ENCODE measurements at places on chromosomes 2 and 18.

- no peak for DNase-seq
These were observed 7.8 kb upstream of the ARMC9 start for GRCh38 chr2:231190531-231191197.

GRCh38 chr2:234840336-234840735 lies 111.5 kb upstream of the SH3BP4 start:
- DNase-seq = no peak

GRCh38 chr18:55584201-55584600 lies 3.8 kb downstream of the TCF4 start:
- no peak for DNase-seq

DNA sequence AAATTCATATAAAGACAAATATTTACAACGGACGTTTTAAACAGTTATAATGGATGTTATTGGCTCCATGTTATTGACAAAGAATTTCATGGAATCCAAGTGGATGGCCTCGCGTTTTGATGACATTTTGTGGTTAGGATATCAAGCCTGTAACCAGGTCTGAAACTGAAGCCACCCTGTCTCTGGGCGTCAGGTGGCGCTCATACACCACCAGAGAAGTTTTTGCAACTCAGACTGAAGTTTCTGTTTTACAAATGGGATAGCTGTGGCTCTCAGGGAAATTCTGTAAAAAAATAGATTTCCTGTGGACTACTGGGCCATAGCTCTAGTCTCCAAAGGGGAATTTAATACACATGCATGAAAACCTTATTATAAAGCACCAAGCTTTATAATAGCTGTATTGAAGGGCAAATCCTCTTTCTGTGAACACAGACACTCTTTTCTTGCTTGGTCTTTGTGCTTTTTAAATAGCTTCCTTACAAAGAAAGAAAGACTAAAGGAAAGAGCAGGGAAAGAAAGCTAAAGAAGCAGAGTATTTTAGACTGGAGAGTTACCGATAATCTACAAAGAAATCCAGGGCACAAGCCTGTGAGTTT lies 86.7 kb downstream of the C18orf54 start:
- no peak for DNase-seq

- no peak for DNase-seq
These were observed 47.7 kb upstream of the NFATC1 start for GRCh38 chr18:79348066-79348465.

DNA sequence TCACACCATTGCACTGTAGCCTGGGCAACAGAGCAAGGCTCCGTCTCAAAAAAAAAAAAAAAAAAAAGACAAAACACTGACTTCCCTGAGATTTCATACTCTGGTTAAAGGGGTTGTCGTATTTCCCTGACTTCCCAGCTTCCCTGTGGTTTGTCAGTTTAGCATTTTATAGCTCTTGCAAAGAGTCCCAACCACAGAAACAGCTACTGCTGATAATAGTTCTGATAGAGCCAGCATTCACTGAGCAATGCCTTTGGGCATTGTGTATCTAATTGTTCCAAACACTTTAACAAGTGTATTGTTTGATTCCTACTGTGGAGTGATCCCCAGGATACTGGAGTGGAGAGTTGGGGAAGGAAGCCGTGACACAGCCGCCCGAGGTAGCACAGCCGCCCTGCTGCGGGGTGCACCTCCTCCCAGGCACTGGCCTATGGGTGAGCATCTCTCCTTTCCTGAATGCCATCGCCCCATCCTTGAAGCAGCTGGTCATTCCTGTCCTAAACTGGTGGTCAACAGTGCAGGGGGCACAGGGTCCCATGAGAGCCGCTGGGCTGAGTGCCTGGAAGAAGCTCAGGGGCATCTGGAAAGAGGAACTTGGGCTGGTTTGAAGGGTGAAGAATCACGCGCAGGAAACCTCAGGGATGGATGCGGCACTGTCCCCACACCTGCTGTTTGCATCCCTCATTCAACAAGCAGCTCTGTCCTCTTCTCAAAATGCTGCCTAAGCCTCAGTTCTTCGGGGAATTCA lies 81.0 kb upstream of the TMEM18 start:
- no peak for DNase-seq

DNA sequence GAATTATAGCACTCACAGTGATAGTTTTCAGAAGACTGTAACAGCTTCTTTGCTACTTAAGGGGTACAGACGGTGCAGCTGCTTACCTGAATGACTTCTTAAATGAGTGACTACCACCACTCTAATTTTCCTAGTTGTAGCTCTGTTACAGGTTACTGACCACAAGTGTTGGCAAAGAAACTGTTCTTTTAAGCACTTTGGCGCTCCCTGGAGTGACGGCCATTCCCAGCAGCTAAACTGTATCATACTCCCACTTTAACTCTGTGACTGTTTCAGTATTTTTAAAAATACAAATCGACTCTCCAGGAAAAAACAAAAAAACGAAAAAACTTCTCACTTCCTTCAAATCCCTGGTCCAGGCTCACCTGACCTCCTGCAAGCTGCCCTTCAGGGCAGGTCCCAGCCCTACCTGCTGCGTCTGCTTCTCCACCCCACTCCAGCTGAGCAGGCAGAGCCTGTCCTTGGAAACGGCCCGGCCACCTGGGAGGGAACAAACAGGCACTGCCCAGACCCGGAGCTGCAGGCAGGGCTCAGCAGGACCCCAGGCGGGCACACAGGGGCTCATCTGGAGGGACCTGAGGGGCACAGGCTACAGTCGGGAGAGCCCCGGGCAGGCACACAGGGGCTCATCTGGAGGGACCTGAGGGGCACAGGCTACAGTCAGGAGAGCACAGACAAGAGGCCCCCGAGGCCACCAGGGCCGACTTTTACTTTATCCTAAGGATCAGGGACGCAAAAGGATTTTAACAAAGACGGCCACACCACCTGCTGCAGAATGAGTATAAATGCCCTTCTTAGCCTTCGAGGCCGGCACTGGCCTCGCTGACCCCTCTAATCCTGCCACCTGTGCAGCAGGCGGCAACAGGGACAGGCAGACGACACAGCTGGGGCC lies 24.5 kb downstream of the SLC66A2 start:
- DNase-seq = no peak

- DNase-seq = no peak
These were observed 821 bp downstream of the TYMS start for GRCh38 chr18:658001-658946.

GRCh38 chr2:130894326-130894942 lies 57.7 kb downstream of the ARHGEF4 start:
- no peak for DNase-seq

DNA sequence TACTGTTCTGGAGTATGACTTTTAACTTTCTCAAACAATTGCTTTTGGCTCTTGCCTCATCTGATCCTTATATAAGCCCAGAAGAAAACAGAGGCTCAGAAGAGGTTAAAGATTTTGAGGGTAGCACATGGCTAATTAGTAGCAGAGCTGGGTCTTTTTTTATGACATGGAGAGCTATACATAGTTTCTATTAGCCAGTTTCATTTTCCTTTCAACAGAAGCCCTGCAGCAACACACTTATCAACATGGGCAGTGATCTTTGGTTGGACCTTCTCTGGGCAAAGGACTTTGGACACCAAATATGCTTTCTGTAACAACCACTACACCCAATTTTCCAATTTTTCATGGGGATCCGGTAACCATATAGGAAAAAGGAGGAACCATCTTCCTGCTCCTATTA lies 64.9 kb downstream of the NCKAP5 start:
- no peak for DNase-seq

GRCh38 chr2:239197146-239197545 lies 203.7 kb downstream of the HDAC4 start:
- no peak for DNase-seq

- no peak for DNase-seq
These were observed 20.8 kb upstream of the TNP1 start for GRCh38 chr2:216880509-216881184.

DNA sequence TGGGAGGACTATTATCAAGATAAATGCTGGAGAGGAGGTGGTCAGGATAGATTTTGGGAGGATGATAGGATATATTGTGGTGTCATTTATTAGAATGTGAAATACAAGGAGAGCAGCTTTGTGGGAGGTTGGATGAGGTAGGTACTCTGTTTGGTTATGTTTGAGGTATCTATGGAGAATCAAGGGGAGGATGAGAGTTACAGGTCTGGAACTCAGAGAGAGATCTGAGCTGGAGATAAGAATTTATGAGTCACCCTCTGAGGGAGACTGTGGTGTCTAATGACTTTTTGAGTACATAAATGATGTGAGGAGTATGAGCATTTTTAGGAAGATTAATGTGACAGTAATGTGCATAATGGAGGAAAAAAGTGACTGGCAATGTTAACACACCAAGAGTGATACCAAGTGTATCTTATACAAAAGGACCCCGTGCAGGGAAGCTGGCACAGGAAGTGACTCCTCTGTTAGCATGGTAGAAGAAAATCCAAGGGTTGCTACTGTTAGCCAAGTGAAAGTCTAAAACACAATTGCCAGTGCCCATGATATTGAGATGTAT lies 48.2 kb downstream of the CRIM1 start:
- no peak for DNase-seq

GRCh38 chr2:171390941-171391516 lies 42.8 kb downstream of the METTL8 start:
- no peak for DNase-seq

DNA sequence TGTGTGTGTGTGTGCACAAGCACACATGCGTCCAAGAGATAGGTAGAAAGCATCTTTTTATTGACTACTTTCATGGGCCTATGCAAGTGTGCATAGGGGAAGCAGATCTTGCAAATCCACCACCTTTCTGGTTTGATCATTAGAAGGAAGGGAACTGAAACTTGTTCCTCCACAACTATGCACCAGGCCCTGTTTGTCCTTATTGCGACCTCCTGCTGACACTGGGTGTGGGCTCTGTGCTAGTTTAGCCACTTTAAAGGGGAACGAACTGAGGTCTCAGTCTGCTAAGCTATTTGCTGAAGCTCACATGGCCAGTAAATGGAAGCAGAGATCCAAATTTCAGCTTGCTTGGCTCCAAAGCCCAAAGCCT lies 32.1 kb upstream of the INSIG2 start:
- DNase-seq = peak; percentile 5

- no peak for DNase-seq
These were observed 144.5 kb downstream of the ACKR3 start for GRCh38 chr2:236714080-236714479.

DNA sequence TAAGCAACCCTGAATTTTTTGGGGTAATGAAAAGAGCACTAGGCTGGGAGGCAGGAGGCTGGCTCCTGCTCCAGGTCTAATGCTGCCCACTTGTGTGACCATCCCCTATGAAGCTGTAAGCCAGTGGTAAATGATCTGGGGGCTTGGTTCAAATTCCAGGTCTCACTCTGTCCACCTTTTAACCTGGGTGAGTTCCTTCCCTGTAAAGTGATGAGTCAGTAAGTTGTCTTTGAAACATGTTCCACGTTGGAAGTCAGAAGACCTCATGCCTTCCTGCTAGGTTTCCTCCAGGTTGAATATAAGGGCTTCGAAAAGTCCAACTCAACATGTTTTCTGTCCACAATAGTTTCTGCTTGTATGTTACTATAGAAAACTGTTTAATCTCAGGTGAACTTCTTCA lies 160.9 kb upstream of the MYT1L start:
- DNase-seq = no peak

DNA sequence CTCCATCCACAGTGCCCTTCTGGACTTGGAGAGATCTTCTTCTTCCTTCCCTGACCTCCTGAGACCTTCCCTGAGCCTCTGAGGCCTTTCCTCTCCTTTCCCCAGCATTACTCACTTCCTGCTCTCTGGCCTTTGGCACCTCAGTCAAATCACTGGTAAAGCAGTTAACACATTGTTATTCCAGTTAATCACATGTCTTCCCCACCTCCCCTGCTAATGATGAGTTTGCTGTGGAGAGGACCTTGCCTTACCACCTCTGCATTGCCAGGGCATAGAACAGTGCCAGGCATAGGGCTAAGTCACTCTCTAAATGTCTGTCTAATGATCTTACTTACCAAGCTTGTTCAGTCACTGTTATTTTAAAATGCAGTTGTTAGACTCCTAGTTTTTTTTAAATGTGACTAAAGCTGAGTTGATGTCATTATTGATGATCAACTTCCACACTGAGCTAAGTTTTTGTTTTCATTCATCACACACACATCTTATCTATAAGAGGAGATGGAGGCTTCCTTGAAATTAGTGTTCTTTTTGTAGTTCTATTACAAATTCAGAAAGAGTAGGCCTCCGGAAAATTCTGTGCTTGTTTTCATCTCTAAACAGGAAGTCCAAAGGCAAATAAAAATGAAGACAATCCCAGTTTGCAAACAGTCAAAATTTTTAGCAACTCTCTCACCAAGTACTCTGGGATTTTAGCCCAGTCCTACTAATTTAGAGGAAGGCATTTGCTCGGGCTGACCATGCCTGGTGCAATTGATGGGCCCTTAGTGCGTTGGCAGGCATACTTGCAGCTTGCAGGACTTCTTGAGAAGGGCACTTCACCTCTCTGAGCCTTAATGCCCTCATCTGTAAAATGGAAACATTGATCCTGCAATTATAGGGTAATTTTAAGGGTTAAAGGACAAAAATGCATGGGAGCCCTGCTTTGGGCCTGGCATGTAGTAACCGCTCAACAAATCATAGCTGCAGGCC lies 113.7 kb upstream of the SPRED2 start:
- no peak for DNase-seq

DNA sequence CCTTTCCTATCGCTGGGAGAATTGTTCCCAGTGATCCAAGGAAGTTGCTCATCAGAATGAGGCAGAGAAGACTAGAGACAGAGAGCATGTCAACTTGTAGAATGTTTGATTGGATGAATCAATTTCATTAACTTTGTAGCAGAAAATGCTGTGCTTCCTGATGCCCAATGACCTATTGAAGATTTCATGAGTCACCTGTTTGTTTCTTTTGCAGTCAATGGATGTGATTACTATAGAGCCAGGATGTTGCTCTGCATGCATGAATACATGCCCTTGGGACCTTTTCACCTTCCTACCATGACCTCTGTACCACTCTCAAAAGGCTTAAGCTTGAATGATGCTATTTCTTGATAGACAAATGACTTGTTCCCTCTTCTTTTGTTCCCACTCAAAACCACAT lies 23.3 kb downstream of the SCG2 start:
- no peak for DNase-seq

GRCh38 chr2:236644502-236644911 lies 74.9 kb downstream of the ACKR3 start:
- DNase-seq = no peak

DNA sequence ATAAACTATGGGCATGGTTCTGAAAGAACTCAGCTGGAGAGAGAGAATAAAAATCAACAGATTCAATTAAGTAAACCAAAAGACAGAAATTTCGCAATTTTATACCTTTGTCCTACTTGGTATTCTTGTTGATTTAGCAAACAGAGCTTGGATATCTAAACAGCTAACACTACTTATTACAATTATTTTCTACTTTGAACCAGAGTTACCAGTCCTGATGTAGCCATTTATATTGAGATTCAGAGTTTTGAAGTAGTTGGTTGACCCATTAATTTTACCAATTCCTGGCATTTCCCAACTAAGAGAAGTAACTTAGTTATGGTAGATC lies 48.9 kb downstream of the ASXL2 start:
- no peak for DNase-seq

GRCh38 chr18:53625997-53626599 lies 598.4 kb downstream of the MBD2 start:
- no peak for DNase-seq

DNA sequence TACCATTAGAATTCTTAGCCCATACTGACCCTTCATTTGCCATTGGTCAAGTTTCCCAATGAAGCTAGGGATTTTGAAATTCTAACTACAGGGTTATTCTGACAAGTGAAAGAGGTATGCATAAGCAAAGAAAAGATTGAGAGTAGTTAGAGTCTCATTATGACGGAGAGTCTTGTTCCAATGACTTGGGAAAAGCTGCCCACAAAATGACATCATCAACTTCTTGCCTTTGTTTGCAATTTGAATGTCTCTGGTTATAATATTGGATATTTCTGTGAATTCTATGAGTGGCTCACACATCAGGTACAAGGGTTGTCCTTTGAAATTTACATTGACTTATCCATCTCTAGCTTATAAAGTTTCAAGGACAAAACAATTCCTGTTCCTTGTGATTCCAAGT lies 772.2 kb downstream of the TRIB2 start:
- DNase-seq = no peak

Measured in esophagus squamous epithelium (tissue), 5 donors.